Fibroblast of upper back skin (primary cell): ENCODE measurements at places on chromosomes 7 and 10.

DNA sequence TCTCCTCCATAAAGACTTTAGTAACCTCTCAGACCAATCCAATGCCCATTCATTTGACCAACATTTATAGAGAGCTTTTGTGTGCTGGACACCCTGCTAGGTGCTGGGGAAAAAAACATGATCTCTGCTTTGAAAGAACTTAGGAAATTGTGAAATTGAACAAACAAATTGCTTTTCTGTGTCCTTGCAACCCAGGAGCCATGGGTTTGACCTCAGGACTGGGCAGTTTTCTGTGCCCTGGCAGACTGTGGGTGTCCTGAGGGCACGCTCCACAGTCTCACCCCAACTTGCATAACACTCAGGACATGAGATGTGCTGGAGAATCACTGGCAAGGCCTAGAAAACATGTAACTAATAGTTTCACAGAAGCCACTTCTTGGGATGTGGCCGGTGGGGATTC is 429.1 kb upstream of the ZMIZ1 start:
- no peak for DNase-seq

DNA sequence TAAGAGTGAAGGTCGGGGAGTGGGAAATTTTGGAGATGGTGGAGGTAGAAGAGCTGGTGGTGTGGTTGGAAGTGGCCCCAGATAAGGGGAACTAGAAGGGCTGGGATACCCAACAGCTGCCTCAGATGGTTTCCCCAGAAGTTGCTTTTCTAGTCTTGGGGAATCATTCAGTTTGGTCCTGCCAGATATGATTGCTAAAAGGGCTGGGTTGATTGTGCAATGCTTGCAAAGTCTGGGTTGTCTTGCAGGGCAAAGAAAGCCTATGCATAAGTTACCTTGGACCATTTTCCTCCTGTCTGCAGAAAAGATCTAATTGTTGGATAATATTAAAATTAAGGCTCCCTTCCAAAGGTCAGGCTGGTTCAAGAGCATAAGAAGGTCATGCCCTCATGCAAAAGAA is 213.8 kb upstream of the ZNF804B start:
- DNase-seq: no peak

GRCh38 chr7:45456747-45457524 is 117.2 kb upstream of the ADCY1 start:
- DNase-seq: peak; percentile 92

DNA sequence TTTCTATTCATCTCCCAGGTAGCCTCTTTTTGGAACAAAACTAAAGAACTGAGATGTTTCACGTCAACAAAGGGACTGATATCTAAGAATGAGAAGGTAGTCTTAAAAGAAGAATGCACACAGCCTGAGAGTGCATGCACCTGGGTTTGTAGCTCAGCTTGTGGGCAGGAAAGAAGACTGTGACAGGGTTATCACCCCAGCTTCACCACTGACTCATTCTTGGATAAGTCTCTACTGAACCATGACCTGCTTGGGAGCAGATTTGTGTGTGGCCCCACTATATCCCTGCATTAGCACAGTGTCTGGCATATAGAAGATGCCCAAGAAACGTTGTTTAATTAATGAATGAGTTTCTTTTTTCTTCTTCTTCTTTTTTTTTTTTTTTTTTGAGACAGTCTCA is 187.5 kb downstream of the GPAM start:
- no peak for DNase-seq

DNA sequence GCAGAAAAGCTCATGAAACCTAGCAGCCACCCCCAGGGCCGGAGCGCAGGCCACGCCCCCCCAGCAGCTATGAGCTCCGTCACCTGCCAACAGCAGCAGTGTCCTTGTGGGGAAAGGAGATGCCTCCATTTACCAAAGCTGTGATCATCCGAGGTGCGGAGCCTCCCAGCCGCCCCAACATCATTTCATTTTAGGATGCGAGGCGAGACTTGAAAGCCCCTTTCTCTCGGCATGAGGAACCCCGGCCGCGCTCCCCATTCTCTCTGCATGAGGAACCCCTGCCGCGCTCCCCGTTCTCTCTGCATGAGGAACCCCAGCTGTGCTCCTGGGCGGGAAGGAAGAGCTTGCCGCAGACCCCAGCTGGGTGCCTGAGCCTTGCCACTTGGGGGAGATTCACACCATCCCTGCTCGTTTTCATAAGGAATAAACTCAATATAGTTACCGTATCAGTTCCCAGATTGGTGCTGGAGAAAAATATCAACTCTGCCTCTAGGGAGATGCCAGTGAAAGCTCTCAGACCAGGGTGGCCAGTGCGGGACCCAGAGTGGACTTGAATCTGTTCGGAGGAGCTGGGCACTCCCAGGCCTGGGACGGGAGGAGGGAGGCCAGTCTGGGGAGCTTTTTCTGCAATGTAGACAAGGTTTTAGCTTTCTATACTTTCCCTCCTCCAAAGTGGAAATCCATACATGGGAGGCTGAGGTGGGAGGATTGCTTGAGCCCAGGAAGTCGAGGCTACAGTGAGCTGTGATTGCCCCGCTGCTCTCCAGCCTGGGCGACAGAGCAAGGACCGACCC is 35.0 kb downstream of the JAKMIP3 start:
- DNase-seq: no peak

DNA sequence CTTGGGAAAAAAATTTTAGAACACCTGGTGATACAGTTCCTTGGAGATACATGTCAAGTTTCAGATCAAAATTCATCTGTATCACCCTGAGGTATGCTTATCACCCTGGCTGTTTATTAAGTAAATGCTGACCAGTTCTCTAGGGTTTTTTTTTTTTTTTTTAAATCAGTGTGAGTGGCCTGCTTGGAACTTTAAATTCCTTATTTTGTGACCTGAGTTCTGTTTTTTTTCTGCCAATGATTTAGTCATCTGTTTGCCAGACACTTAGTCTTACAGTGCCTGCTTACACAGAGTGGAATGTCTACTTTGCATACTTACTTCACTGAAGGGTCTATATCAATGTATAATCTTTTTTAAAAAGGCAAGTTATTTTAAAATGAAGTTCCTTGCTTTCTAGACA is 1.8 kb downstream of the TSPAN13 start:
- peak; percentile 22 for DNase-seq

- no peak for DNase-seq
These were observed 333.6 kb downstream of the LRRTM3 start for GRCh38 chr10:67259319-67259929.

GRCh38 chr10:384538-385305 is 249.5 kb downstream of the ZMYND11 start:
- DNase-seq: no peak

- DNase-seq: no peak
These were observed 7.5 kb downstream of the MRPL43 start for GRCh38 chr10:100979791-100980272.

GRCh38 chr7:44087911-44088838 is 5.8 kb upstream of the POLM start:
- peak; percentile 93 for DNase-seq

- no peak for DNase-seq
These were observed 79.7 kb downstream of the LHPP start for GRCh38 chr10:124541076-124541903.

DNA sequence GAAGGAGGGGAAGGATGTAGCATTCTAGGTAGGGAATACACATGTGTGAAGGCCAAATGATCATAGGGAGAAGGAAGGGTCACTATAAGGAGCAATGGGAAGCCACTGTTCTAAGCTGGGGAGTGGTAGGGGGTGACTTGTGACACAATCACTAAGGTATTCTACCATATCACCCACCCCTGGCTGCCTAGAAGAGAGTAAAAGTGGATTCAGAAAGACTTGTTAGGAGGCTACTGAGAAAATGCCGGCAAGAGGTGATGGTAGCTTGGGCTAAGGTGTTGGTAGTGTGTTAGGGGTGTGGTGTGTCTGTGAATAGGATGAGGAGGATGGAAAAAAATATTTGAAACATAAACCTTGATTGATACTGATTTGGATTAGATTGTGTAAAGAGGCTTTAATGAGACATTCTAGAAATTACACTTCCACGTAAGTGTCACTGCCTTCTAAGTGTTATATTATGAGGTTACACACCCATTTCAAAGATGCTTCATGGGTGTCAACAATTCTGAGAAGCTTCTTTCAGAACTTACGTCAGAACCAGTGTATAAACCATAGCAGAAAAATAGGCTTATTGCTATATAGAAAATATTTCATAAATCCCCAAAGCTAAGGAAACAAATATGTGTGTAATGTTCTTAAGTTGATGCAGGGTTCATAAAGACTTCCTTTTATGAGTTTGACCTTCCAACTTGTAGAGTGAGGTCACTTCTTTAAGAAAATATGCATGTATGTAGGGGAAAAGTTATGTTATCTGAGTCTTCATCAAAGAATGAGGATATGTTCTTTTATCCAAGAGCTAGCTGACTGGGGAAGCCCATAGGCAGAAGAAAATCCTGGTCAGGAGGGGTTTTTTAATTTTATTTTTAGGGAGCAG is 5.6 kb upstream of the BPGM start:
- DNase-seq: no peak

DNA sequence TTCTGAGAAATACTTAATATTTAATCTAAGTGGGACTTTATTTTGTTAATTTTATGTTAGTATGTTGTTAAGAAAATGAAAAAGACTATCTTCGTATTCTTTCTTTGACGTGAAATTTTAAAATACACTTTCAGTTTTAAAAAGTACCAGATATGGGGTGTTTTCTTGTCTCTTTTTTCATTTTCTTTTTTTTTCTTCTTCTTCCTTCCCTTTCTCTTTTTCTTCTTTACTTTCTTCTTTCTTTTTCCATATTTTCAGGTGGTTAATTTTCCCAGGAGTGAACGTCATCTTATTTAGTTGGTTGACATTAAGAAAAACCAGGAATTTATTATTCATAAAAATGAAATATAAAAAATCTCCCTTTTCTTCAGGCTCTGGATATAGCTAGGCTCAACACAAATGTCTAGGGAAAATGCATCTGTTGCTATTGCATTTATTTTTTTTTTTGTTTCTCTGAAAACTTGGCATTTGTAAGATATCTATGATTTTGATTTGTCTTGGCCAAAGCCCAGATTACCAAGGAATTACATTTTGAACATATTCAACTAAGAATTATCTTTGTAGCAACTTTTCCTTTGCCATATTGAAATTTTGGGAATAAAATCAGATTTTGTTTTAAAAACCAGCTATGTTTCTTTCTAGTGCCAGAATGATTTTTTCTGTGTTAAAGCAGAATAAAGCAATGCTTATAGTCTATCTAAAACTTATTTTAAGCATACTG is 241.3 kb upstream of the FOXP2 start:
- no peak for DNase-seq

DNA sequence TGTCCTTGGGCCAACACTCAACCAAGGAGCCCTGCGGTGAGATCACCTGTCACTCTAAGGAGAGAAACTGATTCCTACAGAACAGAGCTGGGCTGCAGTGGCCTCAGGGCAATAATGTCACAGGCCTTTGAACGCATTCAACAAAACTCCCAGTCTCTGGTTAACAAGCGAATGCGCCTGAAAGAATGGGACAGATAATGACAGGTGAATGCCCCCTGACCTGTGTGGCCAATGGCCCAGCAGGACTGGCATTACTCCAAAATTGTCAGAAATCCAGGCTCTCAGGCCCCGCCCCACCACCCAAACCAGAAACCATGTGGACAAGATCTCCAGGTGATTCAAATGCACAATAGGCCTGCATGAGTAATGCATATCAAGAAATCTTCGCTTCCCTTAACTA is 277.7 kb upstream of the KLF6 start:
- DNase-seq: no peak

DNA sequence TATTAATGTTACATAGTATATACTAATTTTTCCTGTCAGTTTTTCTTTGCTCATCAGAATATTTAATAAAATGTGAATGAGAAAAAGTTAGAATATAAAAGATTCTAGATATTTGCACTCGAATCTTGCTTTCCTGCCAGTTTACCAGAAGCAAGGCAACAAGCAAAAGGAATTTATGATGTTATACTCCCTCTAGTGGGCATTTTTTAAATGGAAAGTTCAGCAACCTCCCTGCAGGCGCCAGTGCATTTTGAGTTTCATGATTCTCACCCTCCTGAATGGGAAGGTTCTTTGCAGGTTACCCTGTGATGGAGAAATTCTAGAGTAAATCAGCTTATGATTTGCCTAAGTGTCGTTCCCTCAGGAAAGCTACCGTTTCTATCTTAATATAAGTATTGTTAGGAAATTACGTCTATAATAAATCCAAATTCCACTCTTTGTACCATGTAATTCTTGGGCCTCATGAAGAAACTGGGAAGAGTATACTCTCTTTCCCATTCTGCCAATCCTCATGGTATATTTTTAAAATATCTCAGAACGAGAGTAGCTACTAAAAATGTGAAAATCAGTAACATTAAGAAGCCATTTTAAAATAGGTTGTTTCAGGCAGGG is 350.0 kb downstream of the CRPPA start:
- DNase-seq: peak; percentile 73

DNA sequence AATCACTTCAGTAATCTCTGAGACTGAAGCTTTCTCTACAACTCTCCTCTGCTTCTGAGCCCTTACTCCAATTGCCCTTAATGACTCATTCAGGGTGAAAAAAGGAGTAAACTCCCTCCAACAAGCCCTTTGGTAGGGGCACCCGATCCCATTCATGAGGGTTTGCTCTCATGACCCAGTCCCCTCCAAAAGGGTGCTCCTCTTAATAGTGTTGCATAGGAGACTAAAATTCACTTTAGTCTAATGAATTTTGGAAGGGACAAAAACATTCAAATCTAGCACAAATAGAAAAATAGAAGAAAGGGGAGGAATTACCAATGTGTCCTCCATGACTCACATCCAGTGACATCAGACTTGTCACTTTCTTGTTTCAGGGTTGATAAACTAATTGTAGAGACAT is 66.2 kb upstream of the CCNY start:
- DNase-seq: no peak

DNA sequence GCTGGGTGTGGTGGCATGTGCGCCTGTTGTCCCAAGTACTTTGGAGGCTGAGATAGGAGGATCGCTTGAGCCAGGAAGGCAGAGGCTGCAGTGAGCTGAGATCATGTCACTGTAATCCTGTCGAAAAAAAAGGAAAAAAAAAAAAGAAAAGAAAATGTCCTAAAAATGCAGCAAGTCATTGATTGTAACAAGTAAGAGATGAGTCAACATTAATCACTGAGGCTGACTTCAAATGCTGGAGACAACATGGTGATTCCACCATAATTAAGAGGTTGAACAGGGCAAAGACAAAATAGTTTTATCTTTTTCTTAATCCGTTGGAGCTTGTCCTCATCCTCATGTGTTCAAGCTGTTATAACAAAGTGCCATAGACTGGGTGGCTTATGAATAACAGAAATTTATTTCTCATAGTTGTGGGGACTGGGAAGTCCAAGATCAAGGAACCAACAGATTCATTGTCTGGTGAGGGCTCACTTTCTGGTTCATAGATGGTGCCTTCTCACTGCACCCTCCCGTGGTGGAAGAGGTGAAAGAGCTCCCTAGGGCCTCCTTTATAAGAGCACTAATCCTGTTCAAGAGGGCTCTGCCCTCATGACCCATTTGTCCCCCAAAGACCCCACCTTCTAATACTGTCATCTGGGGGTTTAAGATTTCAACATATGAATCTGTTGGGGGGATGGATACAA is 60.3 kb downstream of the TBXAS1 start:
- DNase-seq: peak; percentile 19

- DNase-seq: no peak
These were observed 980.0 kb downstream of the DNAJB9 start for GRCh38 chr7:109549471-109550193.
